ENCODE measurements at places on chromosomes 12 and 14.
A peak's percentile ranks its signal among the peaks of the same experiment; 100 is the strongest.

- DNase-seq: no peak
Observed at GRCh38 chr14:53692451-53692850, 264.2 kb downstream of the BMP4 start.

DNA sequence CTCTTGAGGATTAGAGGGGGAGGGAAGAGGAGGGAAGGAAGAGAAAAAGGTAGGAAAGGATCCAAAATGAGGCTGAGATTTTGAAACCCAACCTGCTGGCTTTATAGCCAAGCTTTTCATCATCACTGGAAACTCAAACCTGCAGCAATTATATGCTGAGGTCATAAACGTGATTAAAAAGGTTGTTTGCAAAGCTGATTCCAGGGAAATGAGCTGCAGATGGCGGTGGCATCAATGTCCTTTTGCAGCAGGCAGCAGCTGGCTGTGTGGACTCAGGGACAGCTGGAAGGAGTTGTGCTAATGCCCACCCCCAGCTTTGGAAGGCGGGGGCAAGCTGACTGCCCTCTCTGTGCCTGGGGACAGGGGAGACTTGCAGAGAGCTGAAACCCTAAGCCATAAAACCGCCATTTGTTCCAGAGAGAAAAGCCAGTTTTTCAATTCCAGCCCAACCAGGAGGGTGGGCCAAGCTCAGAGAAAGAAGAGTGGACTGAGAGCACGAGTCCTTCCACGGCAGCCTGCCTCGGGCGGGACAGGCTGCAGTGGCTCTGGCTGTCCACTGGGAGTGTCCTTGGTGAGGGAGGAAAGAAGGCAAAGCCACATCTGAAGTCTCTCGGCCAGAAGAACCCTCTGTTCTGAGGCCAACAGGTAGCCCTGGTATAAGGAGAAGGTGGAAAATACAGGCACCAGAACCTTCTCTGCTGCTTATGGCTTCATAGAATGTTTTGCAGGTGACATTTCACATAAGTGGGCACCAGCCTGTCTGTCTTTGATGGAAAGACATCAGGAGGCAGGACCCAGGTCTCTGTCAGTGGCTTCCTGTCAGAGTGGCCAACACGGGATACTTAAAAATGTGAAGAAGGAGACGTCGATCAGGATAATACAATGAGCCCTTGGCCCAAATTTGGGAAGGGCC is 90.7 kb downstream of the SINHCAF start:
- no peak for DNase-seq

GRCh38 chr14:35352274-35353233 is 52.0 kb downstream of the NFKBIA start:
- no peak for DNase-seq

DNA sequence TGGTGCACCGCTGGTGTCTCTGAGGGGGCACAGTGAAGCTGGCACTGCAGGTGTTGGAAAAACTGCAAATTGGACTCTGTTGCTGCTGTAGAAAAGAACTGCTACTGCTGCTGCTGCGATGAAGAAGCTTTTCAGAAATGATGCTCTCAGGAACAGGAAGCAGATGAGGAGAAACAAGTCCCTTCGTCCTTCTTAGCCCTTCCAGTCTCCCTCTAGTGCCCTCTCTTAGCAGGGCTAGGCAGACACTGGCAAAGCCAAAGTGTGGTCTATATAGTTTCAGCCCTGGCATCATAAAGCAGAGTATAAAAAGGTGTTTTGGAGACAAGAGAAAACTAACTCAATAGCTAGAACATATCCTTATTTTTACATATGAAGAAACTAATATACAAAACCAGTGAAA is 174.5 kb downstream of the MYRFL start:
- DNase-seq: no peak

GRCh38 chr14:93056166-93056839 is 59.4 kb downstream of the ITPK1 start:
- DNase-seq: no peak

- no peak for DNase-seq
Observed at GRCh38 chr14:92328664-92329255, 5.8 kb downstream of the SLC24A4 start.

- no peak for DNase-seq
Observed at GRCh38 chr14:100330388-100330931, 7.3 kb downstream of the SLC25A47 start.

DNA sequence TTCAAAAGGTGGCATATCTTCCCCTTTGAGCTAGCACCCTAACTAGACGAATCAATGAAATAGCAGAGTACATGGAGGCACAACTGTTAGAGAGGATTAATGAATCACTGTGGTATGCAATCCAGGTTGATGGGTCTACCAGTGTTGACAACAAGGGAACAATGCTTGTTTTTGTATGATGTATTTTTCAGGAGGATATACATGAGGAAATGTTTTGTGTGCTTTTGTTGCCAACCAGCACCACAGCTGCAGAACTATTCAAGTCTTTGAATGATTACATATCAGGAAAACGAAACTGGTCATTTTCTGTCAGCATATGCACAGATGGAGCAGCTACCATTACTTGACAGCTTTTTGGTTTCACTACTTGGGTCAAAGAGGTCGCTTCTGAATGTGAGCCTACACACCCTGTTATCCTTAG is 142.6 kb downstream of the GPHN start:
- DNase-seq: no peak

GRCh38 chr12:91952916-91953315 is 192.7 kb downstream of the BTG1 start:
- no peak for DNase-seq

GRCh38 chr14:28754209-28754985 is 12.2 kb upstream of the FOXG1 start:
- DNase-seq: no peak

GRCh38 chr12:131947482-131948027 is 2.2 kb upstream of the EP400 start:
- no peak for DNase-seq

GRCh38 chr12:15208871-15209656 is 12.2 kb downstream of the RERG start:
- DNase-seq: no peak

DNA sequence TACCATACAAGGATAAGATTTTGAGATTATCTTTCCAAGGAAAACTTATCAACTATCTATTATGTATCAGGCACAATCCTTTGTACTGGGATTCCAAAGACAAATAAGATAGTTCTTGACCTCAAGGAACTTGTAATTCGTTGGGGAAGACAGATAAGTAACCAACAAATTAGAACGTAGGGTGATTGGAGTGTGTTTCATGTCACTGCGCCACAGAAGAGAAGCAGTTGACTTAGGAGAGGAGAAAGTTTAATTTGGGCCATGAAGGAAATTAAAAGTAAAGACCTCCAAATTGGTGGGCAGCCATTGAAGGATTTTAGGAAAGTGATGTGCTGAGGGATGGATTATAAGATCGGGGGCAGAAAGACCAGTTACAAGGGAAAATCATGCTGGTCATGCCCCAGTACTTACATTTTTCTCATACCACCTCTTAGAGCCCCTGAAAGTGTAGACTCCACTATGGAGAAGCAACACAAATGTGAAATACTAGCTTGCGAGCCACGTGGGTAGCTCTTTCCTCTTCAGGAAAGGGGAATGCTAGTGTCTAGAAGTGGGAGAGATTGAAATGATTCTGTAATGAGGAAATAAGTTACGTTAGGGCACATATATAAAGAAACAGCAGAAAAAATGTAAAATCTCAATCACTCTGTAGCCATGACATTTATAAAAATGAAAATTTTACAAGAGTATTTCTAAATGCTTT is 148.7 kb downstream of the ETV6 start:
- no peak for DNase-seq

DNA sequence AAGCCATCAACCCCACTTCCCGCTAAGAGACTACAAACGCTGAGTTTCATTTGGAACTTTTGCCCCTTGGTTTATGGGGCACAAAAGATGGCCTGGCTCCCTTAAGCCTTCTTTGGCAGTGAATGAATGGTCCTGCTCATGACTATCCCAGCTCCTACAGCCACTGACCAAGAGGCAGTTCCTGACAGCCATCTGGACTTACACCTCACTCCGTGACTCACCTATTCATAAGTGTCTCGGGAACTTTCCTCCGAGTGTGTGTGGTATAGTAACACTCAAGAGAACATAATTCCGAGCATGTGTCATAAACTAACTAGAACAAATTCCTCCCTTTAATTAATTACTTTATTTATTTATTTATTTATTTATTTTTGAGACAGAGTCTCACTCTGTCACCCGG is 51.9 kb upstream of the NUDT4 start:
- DNase-seq: no peak

DNA sequence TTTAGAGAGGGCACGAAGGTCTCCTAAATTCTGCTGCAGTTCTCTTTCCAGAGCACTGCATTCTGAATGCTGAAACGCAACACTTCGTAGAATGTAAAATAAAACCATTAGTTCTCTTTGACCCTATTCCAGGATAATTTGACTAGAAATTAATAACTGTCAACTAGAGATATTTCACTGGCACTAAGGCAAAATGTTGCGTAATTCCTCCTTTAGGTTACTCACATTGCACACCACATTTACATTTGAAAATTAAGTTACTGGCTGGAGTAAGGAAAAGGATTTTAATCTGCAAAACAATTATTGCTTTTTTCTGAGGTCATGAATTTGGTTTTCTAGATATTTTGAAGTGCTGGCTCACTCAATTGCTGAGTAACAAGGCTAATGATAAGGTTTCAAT is 58.0 kb upstream of the TRHDE start:
- DNase-seq: no peak

GRCh38 chr14:26873362-26873960 is 275.6 kb upstream of the NOVA1 start:
- DNase-seq: no peak

- no peak for DNase-seq
Observed at GRCh38 chr12:3833670-3834310, 39.4 kb downstream of the PARP11 start.

DNA sequence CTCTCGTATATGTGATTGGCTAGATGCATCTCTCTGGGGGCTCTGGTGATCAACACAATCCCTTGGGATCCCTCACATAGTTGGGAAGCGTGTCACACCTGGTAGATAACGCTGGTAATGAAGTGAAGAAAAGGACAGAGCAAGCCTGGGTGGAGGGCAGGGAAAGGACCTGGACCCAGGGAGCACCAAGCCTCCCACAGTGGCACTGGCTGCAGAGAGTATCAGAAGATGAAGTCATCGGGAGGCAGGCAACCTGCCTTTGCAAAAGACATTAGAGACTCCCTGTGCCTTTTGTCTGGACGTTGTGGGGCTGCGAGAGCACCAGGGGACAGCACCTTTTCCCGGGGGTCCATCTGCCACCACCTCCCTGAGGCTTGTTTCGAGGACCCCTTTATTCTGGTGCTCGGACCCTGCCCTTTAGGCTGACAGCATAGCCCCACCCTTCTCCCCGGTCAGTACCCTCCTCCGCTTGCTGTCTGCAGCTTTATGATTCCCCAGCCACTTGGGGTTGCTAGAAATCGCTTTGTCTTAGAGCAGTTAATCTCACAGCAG is 116.4 kb downstream of the EML1 start:
- no peak for DNase-seq

GRCh38 chr12:56930241-56930640 is 4.0 kb downstream of the SDR9C7 start:
- DNase-seq: no peak

DNA sequence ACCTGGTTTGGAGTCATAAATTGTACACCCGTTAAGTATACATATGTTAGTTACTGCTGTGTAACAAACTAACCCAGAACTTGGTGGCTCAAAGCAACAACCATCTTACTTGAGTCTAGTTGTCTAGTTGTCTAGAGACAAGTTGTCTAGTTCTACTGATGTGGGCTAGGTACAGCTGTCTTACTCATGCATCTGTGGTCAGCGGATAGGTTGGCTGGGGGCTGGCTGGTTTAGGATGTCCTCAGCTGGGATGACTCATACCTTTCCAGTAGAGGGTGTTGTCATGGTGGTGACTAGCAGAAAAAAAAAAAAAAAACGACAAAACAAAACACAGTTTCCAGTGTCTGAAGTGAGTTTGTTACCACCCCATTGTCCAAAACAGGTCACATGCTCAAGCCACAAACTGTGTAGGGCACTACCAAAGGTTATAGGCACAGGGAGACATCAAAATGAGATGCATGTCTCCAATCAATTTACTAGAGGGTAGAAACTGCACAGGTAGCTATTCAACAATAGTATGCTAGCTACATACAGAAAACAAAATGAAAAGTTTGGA is 680.3 kb downstream of the MED13L start:
- peak; percentile 20 for DNase-seq

- no peak for DNase-seq
Observed at GRCh38 chr12:47242426-47242825, 162.7 kb upstream of the AMIGO2 start.

GRCh38 chr14:39491134-39491571 is 58.9 kb upstream of the FBXO33 start:
- peak; percentile 16 for DNase-seq

GRCh38 chr12:10170216-10170615 is 1.7 kb downstream of the OLR1 start:
- no peak for DNase-seq

GRCh38 chr12:52801773-52802172 is 5.9 kb upstream of the KRT3 start:
- DNase-seq: no peak

- DNase-seq: no peak
Observed at GRCh38 chr12:68119250-68119649, 40.3 kb downstream of the IFNG start.

- DNase-seq: no peak
Observed at GRCh38 chr14:105059925-105060565, 5.2 kb downstream of the GPR132 start.

DNA sequence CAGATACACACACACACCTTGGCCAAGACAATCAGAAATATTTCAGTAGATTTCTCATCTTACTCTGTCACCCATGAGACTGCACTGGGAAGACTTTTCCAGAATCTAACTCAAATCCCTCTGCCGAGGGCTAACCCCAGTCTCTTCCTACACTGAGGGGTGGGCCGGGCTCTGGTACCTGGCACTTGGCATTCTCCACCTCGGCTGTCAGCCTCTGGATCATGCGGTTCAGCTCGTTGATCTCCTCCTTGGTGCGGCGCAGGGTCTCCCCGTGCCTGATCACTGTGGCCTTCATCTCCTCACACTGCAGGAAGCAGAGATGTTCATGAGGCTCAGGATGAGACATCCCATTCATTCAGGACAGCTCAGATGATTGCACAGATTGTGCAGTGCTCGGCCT is 4.9 kb downstream of the KRT83 start:
- DNase-seq: no peak

GRCh38 chr12:80359703-80360102 is 84.3 kb upstream of the PTPRQ start:
- DNase-seq: no peak

GRCh38 chr14:54116972-54117371 is 160.3 kb upstream of the BMP4 start:
- no peak for DNase-seq

DNA sequence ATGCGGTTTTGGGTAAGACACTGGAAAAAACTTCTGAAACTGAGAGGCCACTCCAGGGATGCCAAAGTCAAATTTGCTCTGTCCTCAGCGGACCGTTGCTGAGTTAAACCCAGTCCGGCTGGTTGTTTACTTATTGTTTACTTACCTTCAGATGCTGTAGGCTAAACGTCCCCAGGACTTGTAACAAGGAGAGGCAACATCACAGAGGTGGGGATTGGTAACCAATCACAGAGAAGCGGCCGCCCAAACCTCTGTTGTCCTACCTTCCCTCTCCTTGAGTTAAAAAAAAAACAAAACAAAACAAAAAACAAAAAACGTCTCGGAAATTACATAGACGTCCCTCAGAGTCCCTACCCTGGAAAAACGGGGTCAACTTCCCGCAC is 380 bp downstream of the ANO2 start:
- DNase-seq: no peak
